Inflammatory macrophage treated with lipopolysaccharide for 1 hour (primary cell): ENCODE measurements at places on chromosomes 1 and 21.

DNA sequence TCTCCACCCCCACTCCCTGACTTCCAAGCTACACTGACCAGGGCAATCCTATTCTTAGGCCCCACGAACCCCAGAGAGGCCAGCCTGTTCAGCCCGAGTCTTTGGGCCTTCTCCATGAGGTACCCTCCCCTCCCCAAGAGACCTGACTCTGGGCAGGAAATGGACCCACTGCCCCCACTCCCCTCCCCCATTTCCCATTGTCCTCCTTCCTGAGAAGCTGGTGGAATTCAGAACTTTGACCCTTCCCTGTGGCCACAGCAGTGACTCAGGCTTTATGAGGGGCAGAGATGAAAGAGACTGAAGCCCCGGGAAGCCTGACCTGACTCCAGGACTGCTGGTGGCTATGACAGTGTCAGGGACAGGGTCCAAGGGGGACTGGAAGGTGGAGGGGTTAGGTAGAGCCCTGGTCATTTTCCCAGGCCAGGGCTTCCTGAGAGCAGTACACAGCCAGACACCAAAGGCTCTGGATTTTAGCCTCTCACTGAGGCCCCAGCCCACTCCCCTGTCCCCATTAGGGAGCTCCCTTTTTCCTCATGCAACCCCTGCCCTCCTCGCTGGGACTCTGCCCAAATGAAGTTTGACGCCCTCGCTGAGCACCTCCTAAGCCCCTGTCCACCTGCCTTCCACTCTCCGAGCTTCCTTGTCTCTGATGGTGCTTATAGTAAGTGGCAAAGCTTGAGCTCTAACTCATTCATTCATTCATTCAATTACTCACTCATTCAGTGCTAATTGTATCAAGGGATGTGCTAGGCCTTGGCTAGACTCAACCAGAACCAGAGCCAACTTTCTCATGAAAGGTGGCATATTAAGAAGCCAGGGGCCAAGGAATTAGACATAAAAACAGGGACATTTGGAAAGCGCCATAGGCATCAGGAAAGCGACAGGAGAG lies 3.0 kb downstream of the CRYBG2 start:
- DNase-seq: no peak

DNA sequence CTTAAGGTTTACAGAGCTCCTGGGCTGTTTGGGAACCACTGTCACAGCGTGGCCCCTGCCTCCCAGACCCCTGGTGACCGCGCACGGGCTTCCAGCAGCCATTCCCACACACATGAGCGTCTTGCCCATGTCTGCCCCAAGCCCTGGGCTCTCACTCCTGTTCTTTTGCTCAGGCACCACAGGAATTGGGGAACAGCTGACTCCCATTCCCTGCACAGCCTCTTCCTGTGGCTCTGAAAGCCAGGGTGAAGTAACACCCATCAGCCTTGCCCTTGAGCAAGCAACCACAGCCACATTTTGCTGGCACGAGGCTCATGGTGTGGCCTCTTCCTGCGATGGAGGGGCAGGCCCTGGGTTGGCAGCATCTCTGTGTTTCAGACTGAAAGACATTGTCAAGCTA lies 14.3 kb upstream of the GPR157 start:
- DNase-seq: peak; percentile 73

- DNase-seq: no peak
Observed at GRCh38 chr1:34928066-34928696, 1.3 kb downstream of the DLGAP3 start.

- no peak for DNase-seq
Observed at GRCh38 chr1:27144920-27145661, 9.8 kb downstream of the SLC9A1 start.

- DNase-seq: peak; percentile 77
Observed at GRCh38 chr1:231590453-231591198, 36.0 kb upstream of the DISC1 start.

GRCh38 chr1:147581459-147581858 lies 40.2 kb downstream of the BCL9 start:
- DNase-seq: no peak

GRCh38 chr1:214419650-214420049 lies 131.8 kb downstream of the PTPN14 start:
- no peak for DNase-seq

- peak; percentile 16 for DNase-seq
Observed at GRCh38 chr1:193568512-193568911, 382.1 kb upstream of the B3GALT2 start.

DNA sequence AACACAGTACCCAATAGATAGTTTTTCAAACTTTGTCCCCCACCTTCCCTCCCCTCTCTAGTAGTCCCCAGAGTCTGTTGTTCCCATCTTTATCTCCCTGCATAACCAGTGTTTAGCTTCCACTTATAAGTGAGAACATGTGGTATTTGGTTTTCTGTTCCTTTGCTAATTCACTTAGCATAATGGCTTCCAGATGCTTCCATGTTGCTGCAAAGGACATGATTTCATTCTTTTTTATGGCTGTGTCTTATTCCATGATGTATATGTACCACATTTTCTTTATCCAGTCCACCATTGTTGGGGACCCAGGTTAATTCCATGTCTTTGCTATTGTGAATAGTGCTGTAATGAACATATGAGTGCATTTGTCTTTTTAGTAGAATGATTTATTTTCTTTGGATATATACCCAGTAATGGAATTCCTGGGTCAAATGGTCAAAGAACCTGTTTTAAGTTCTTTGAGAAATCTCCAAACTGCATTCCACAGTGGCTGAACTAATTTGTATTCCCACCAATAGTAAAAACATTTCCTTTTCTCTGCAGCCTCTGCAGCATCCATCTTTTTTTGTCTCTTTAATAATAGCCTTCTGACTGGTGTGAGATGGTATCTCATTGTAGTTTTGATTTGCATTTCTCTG lies 126.0 kb downstream of the AK5 start:
- DNase-seq: no peak

- DNase-seq: peak; percentile 6
Observed at GRCh38 chr1:10691740-10692125, 104.7 kb downstream of the CASZ1 start.

GRCh38 chr1:235093013-235093695 lies 35.5 kb downstream of the TOMM20 start:
- peak; percentile 21 for DNase-seq

DNA sequence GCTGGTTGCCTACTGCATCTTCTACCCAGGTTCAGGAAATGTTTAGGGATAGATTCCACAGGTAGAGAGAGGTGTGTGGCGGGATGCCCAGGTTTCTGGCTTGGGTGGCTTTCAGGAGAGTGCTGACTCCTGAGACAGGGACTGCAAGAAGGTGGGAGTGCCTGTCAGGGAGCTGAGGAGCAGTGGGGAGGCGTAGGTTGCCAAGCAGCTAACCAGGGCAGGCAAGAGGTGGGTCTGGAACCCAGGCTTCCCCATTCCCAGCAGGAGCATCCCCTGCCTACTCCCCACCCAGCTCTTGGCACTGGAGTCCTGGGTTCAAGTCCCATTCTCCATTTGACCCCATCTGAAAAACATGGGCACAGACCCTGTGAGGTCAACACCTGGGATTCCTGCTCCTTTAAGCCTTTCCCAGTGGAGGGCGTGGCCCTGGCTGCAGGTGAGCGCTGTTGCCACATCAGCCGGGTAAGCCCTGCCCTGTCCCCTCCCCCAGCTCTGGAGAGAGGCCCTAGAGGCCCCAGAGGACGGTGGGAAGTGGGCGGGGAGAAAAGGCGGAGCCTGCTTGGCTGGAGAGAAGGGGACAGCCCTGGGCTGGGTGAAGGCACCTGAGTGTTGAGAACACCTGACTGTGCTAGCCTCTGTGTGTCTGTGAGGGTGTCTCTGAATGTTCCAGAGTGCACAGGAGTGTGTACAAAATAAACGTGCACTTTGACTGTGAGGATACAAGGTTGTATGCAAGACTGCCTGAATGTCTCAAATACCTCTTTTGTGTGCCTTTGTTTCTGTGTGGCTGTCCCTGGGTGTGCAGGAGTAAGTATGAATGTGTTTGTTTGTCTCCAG lies 14.0 kb upstream of the SYNC start:
- no peak for DNase-seq

DNA sequence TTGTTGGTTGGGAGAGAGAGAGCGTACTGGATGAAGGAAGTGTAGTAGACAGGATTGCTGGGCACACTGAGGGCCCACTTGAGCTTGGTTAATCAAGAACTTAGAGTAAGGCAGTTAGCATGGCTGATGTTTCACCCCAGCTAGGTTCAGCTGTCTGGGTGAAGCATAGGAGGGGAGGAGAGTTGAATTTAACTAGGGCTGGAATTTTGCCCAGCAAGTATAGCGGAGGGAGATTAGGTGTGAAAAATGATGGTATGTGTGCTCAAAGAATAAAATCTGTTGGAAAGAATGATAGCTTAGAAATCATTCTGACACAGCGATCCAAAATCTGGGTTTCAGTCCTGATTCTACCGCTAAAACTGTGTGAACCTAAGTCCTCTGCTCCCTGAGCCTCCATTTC lies 461.5 kb upstream of the PROX1 start:
- no peak for DNase-seq

GRCh38 chr1:159944623-159945455 lies 574 bp downstream of the IGSF9 start:
- DNase-seq: no peak

GRCh38 chr1:222877854-222878253 lies 63.0 kb downstream of the DISP1 start:
- no peak for DNase-seq

DNA sequence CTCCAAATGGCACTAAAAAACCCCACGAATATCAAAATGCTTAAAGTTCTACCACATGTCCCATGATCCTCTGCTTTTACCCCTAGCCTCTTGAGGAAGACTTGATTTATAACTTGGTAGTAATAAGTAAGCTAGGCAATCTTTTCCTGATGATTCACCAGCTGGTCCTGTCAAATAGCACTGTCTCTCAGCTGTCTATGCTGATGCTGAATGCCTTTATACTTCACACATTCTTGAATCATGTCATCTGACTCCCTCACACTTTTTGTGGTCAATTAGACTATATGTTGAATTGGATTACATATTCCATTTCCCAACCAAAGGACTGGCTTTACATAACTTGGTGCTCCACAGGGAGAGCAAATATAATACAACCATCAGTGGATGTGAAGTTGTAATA lies 16.6 kb downstream of the C21orf91 start:
- no peak for DNase-seq

GRCh38 chr1:236141447-236142252 lies 689 bp upstream of the GPR137B start:
- DNase-seq: no peak

GRCh38 chr1:17439250-17440073 lies at the start of gene RCC2:
RCC2 (minus strand) TSS chr1:17439677; CDS start chr1:17438514, 1,163 bp downstream.
- DNase-seq: peak; percentile 62

DNA sequence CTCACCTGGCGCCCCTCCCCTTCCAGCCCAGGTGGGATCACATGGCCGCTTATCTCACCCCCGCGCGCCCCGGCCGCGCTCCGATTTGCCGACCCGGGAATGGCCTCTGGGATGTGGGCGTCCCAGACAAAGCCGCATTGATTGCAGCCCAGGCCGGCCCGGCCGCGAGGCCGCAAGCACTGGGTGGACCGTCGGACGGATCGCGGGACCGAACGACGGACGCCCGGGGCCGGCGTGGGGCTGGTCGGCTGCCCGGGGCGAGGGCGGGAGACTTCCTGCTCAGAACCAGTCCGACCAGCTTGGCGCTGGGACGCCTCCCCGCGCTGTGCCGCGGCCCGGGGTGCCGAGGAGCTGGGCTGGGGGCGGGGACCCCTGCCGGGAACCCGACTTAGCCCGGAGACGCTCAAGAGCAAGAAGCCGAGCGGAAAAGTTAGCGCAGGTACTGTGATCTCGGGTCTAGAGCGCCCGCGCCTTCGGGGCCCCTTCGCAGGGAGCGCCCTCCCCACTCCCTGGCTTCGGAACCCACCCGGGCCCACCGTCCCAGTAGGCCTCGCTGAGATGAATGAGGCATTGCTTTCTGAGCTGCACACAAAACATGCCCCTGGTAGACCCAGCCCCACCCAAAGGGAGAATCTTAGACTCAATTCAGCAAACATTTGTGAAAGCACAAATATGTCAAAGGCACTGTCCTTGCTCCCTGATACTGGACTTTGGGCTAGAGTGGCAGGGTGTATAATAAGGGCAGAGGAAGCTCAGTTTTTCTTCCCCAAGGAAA lies 415 bp upstream of the LAD1 start:
- no peak for DNase-seq

- DNase-seq: no peak
Observed at GRCh38 chr1:185973645-185974044, 239.5 kb downstream of the HMCN1 start.

DNA sequence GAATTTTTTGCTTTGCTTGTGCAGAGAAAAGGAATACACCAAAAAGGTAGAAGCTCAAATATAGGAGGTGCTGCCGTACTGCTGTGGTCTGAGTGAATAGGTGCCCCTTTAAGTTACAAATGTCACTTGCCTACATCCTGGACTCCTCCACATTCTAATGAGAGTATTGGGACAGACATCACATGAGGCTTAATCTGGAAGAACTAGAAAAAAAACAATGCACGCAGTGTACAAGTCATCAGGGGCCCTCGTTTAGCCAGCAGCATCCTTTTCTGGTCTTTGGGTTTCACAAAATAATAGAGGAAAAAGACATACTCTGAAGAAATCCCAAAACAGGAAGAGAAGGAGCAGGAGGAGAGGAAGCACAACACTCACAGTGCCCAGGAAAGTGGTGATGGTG lies 89.3 kb downstream of the SLC44A5 start:
- no peak for DNase-seq

DNA sequence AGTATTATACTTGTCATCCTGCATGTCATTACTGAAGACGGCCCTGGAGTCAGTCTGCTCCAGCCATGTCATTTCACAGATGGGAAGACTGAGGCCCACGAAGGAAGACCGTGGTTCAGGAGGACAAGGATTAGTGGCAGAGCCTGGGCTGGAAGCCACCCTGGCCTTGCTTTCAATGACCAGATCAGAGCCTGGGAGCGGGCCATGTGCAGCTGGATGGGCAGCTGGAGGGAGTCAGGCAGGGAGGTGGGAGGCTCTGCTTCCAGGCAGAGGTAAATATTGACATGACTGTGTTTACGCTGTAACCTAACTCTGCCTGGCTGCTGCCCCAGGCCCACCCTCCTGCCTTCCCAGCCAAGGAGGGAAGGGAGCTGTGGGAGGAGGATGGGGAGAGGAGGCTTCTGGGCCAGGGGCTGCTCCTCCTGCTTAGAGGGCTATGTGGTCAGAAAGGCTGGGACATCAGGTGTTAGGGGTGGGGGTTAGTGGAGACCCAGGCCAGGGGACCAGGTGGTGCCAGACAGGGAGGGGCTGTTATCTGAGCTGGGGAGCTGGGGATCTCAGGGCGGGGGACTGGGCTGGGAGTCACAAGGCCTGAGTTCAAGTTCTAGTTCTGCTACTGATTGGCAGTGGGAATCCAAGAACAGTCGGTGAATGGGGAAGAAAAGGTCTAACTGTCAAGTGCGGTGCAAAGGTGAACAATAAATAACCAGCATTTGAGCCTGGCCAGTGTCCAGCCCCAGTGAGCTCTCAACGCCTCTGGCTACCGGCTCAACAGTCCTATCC lies 48.5 kb upstream of the ECE1 start:
- no peak for DNase-seq

- DNase-seq: peak; percentile 44
Observed at GRCh38 chr1:26530895-26531598, 1.5 kb downstream of the RPS6KA1 start.

- no peak for DNase-seq
Observed at GRCh38 chr1:54850069-54850730, 36.8 kb downstream of the DHCR24 start.

GRCh38 chr1:17119773-17120480 lies 676 bp upstream of the PADI2 start:
- DNase-seq: peak; percentile 55
